ENCODE measurements at places on chromosomes 7 and 10.

DNA sequence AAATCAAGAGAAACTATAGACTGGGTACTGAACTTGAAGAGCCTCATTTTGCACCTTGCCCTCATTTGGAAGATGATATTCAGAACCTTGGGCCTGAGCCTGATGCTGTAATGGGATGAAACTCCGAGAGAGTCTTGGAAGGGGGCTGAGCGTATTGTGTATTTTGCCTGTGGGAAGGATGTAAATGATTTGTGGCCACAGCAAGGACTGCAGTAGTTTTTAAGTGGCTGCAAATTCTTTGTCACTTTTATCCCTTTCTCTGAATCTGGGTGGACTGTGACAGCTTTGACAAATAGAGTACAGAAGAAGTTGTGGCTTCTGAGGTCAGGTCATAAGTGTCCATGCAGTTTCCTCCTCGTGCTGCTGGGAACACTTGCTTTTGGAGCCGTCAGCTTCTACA is 221.2 kb downstream of the ADRA2A start:
- DNase-seq, result no peak

GRCh38 chr7:37342176-37342687 is 106.4 kb downstream of the ELMO1 start:
- no peak for DNase-seq

DNA sequence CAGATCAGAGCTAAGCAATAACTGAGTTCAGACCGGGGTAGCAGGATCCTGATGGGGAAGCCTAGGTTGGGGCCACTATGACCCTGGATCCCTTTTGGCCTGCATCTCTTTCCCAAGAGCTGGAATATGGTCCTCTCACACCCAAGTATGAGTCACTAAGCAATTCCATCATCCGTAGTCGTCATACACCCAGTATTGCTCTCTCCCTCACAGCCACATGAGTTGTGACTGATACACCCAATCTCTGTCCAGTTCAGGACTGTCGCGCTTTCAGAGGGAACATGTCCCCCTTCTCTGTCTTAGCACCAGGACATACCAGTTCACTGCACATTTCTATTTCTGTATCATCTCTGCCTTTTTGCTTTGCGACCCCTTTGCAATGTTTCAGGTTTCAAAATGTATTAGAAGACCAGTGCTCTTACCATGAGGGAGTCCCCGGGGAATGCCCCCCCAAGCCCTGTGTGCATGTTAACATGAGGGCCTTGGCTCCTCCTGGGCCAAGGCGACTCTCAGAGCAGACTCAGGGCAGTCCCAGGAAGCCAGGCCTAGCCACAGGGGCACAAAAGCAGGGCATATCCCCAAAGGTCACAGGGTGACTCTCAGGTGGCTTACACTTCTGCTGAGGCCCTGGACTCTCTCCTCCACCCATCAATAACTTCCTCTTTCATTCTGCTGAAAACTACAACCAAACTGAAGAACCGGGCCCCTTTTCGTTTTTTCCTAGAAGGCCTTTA is 75.3 kb upstream of the SAMD8 start:
- DNase-seq, result no peak

DNA sequence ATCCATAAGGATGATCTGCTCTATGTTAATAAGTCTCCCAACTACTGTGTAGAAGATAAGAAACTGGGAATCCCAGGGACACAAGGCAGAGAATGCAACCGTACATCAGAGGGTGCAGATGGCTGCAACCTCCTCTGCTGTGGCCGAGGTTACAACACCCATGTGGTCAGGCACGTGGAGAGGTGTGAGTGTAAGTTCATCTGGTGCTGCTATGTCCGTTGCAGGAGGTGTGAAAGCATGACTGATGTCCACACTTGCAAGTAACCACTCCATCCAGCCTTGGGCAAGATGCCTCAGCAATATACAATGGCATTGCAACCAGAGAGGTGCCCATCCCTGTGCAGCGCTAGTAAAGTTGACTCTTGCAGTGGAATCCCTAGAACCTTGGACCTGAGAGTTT is 10.3 kb downstream of the WNT16 start:
- no peak for DNase-seq

- DNase-seq, result peak; percentile 48
Observed at GRCh38 chr7:35905555-35905954, 104.7 kb downstream of the SEPTIN7 start.
